ENCODE measurements at places on chromosomes 13 and 19. TPM values are rescaled to one million over a fixed set of nuclear protein-coding genes. Genes with fewer than 3 reads are reported as not detected.

GRCh38 chr13:99690426-99691174 lies 189.3 kb downstream of the TM9SF2 start:
- no peak for DNase-seq

DNA sequence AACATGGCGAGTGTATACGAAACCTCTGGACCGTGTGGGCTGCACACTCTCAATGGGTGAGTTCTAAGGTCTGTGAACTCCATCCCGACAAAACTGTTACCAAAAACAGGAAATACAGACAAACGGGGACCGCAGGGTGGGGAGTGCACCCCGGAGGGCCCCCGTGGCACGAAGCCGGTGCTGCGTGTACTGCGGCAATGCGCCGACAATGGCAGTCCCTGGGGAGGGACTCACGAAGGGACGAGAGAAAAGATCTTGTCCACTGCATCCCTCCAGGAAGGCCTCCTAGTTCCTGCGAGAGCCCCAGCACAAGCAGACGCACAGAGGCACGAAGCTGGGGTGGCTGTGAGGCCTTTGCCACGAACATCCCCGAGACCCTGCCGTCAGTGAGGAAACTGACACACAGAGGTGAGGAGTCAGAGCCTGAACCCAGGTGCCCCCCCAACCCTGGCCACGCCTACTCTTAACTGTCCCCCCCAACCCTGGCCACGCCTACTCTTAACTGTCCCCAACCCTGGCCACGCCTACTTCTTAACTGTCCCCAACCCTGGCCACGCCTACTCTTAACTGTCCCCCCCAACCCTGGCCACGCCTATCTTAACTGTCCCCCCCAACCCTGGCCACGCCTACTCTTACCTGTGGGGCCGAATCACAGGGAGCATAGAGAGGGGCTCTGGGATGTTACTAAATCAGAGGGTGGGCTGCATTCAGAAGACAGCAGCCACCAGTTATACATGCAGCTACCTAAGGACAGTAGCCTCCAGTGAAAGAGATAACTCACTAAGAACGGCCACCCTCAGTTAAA lies 4.2 kb downstream of the MED16 start:
- no peak for DNase-seq

- DNase-seq = no peak
Measured at GRCh38 chr13:100124265-100124664, 35.4 kb downstream of the PCCA start.

- DNase-seq = no peak
Measured at GRCh38 chr19:46573679-46574498, 27.2 kb upstream of the CALM3 start.

GRCh38 chr19:41882568-41883462 lies at the start of gene ARHGEF1:
ARHGEF1 (plus strand) TSS chr19:41883184; CDS start chr19:41888083, 4,899 bp downstream.
- no peak for DNase-seq

DNA sequence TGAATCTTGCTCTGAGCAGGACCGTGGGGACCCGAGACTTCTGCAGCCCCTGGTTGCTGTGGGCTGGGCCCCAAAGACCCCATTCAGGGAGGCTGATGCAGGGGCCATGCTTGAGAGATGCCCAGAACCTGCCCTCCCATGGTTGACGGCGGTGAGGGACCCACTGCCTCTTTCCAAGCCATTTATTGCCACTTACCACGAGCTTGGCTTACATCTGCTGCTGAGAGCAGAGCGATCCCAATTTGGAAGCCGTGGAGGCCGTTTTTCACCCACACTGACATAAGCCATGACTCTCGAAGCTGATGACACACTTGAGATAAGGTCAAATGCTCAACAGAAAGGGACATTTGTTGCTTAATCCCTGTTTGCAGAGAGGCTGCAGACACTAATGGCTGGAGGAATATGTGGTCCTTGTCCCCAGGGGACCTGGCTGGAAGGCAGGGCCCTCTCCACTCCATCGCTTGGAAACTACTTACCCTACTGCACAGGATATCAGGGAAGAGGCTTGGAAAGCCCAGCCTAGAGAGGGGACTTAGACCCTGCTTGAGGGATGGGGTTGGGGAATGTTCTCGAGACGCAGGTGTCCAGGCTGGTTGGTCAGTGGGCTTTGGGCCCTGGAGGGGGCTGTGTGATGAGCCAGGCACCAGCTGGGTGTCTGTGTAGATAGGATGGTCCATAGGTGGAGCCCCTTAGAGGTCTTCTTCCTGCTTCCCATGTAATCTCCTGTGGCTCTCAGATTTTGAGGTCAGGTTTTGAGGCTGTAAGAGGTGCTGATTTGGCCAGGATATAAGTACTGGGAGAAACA lies 15.3 kb downstream of the ZNF536 start:
- DNase-seq = no peak

GRCh38 chr19:3535563-3535965 lies 3.4 kb upstream of the TEKTIP1 start:
- DNase-seq = no peak

GRCh38 chr19:42124386-42124901 lies 7.8 kb downstream of the POU2F2 start:
- no peak for DNase-seq

DNA sequence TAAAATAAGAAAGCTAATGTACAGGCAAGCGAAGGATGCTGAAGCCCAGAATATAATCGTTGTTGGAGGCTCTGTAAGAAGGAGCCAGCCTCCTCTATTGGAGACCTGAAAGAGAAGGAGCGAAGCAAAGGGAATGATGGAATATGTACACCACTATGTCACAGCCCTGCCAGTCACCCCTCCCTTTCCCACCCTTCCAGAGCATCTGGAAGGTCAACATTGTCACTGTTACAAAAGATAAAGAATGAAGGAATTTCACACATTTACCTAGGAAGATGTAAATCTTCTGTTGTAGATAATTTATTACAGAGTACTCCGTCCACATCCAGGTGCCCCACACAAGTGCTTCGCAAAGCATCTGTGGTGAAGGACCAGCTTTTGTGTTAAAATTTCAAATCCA lies 39.7 kb upstream of the SACS start:
- DNase-seq = no peak

DNA sequence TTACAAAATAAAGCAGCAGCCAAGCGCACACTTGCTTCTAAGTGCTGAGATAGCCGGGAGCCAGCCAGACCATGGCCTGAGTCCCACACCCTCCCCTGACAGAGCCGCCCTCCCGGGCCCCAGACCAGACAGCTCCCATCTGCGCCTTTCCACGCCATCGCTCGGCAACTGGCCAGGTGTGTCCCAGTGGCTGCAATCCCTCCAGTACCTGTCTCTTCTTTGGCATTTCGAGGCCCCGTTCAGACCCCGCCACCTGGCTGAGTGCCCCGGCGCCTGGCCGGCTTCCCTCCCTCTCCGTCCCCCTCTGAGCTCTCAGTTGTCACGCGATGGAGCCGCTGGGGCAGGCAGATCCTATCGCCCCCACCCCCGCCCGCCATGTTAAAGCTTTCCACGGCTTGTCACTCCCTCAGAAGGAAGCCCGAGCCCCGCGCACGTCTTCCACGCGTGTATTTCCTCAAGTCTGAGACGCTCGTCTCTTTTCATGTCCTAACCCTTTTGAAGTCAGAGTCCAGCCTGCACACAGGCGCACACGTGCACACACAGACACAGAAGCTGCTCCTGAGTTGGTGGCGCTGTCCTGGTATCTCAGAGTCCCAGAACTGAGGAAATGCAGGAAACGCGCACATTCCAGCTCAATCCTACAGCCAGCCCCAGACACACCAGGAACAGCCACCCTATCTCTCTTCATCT lies 7.9 kb downstream of the MLLT1 start:
- no peak for DNase-seq

DNA sequence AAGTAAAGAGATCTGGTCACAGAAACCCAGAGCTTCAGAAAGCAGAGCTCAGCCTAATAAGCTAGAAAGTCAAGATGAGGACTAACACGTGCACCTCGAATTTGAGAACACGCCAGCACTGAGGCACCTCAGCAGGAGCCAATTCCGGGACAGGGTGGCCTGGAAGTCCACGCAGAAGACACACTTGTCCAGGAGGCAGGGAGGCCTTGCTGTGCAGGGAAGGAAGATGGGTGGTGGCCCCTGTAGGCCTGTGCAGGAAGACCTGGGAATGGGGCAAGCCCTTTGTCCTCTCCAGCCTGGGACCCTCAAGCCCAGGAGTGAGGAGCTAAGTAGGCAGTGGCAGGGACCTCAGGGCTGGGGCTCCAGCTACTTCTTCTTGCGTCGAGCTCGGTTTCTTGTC lies 16.3 kb upstream of the VSTM2B start:
- DNase-seq = no peak

DNA sequence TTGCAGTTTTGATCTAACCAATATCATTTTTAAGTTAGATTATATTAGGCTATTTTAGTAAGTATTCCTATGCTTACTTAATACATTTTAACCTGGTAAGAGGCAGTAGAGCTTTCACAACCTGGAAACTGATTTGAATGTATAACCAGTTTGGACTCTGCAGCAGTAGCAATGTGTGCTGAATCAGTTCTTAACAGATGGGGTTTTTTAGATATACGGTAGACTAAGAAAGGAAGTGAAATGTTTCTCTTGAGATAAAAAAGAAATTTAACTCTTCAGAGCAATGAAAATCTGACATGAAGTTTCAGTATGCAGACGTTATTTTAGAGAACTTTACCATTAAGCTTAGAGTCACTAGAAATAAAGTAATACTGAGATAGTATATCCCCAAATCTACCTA lies 2.7 kb downstream of the NBEA start:
- DNase-seq = no peak

- no peak for DNase-seq
Measured at GRCh38 chr13:28301839-28302238, 163.5 kb downstream of the PAN3 start.

GRCh38 chr13:42762917-42763316 lies 18.5 kb upstream of the FAM216B start:
- no peak for DNase-seq

- DNase-seq = no peak
Measured at GRCh38 chr19:42324655-42325307, 654 bp upstream of the MEGF8 start.

DNA sequence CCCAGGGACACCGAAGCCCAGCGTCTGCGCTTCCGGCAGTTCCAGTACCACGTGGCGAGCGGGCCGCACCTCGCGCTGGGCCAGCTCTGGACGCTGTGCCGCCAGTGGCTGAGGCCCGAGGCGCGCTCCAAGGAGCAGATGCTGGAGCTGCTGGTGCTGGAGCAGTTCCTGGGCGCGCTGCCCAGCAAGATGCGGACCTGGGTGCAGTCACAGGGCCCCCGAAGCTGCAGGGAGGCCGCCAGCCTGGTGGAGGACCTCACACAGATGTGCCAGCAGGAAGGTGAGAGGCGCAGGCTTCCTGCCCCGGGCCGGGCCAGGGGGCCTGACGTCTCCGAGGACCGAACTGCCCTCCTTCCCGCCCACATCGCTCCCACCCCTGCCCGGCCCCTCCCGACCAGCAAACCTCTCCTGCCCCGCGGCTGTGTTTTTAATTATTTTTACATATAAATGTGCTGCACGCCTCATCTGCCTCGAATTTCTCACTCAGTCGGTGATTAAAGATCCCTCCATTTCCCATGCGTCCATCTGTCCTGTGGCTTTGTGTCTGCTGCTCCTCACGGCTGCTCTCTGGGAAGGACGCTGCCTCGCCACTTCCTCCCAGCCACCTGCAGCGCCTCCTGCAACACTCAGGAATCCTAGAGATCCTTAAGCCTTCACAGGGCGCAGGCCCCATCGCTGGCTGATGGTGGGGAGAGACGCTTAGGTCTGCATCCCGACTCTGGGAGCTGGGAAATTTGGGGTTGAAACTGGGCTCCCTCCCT lies 4.3 kb downstream of the ZSCAN1 start:
- DNase-seq = no peak

GRCh38 chr19:19849056-19849455 lies 16.6 kb upstream of the ZNF253 start:
- DNase-seq = no peak

GRCh38 chr19:2391118-2391725 lies 31.2 kb downstream of the TMPRSS9 start:
- DNase-seq = no peak

DNA sequence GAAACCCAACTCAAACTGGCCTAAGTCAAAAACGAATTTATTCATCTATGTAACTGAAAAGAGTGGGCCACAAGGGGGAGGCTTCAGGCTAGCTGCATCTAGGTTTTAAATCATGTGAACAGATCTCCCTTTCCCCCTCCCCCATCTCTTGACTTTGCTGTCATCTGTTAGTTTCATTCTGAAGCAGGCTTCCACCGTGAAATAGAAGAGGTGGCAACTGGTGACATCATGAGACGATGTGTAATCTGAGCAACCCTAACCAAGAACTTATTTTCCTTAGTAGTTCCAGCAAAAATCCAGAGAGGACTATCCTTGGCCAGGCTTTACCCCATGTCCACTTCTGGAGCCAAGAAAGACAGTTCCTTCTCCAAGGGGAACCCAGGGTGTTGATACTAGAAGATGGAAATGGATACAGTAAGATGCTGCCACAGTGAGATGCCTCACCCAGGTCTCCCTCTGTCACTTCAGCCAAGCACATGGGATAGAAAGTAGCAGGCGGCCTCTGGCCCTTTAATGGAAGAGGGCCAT lies 9.4 kb downstream of the SAMD4B start:
- DNase-seq = no peak

- DNase-seq = no peak
Measured at GRCh38 chr13:57437587-57437986, 194.0 kb upstream of the PCDH17 start.

DNA sequence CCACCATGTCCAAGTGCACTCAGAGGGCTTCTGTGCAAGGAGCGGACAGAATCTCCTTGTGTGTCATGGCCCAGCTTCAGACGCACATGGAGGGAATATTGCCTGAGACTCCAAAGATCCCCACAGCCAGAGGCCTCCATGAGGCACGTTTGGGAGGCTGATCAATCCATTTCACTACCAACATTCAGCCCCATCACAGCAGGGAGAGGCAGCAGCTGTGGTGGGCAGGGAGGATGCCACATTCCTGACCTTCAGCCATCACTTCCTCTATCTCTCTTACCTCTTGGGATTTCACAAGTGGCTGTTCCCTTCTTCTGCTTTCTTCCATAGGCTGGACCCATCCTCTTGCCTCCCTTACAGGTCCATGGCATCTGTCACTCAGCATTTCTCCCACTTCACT lies 82.4 kb upstream of the MBNL2 start:
- no peak for DNase-seq

GRCh38 chr13:25116044-25116443 lies 20.1 kb downstream of the PABPC3 start:
- DNase-seq = no peak

- DNase-seq = no peak
Measured at GRCh38 chr13:33637978-33638743, 179.8 kb upstream of the RFC3 start.

Gene SLC17A7
- total RNA-seq = 2.8 TPM

Gene TRIP10
- total RNA-seq = 105 TPM

Gene NLRP8
- total RNA-seq = not detected

Gene KIR2DL1
- not detected for total RNA-seq

Gene NXNL1
- total RNA-seq = not detected

Gene ATP4A
- total RNA-seq = 0.35 TPM

Gene CATSPERD
- not detected for total RNA-seq

Gene OLFM2
- total RNA-seq = 13.4 TPM

Gene SMIM24
- total RNA-seq = not detected

Gene SYNE4
- 0.92 TPM for total RNA-seq

Gene KLF1
- not detected for total RNA-seq

Gene FOSB
- total RNA-seq = 126 TPM

Gene PRR36
- total RNA-seq = not detected

Gene MBD3L2
- total RNA-seq = not detected

Gene RHPN2
- total RNA-seq = 2.4 TPM
